ENCODE measurements at places on chromosomes 5 and 9.

DNA sequence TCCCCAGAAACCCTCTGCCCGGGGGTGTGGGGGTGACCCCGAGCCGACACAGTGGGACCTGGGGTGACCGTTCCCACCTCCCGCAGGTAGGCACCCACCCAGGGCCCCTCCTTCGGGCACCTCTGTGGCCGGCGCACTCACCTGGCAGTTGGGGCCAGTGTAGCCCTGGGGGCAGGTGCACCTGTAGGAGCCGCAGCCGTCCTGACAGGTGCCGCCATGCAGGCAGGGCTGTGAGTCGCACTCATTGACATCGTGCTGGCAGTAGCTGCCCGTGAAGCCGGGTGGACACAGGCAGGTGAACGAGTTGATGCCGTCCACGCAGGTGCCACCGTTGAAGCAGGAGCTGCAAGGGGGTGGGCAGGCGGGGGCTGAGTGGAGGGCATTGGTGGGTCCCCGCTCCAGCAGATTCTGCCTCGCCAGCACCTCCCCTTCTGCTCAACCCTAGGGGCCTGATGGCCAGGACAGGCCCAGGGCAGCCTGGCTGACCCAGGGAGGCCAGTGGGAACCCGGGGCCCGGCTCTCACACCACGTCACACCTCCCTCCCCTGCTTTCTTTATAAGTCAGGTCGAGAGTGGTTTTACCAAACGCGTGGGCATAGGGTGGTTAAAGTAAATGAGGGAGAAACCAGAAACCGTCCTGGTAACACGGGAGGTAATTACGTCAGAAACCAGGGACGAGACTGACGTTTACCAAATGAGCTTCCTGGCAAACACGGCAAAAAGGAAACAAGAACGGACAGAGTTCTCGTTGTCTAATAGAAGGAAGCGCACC is 26.1 kb upstream of the SEC16A start:
- DNase-seq: no peak

DNA sequence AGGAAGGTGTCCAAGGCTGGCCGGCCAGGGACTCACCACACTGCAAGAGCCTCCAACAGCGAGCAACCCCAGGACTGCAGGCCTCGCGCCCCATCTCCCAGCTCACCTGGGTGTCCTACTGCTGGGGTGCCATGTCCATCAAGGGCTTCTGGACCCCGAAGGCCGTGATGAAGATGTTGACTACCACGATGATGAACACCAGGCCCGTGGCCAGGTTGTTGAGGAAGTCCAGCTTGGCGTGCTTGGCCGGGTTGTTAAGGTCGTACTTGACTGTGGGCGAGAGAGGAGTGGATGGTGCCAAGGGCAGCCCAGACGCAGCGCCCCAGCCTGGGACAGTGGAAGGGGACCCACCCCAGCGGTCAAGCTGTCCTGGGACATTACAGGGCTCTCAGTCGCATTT is 9.3 kb downstream of the NINJ1 start:
- no peak for DNase-seq

GRCh38 chr5:149160291-149160787 is 19.0 kb downstream of the ABLIM3 start:
- no peak for DNase-seq

- DNase-seq: no peak
These were observed 12.9 kb downstream of the DYNC2I2 start for GRCh38 chr9:128643519-128644300.

DNA sequence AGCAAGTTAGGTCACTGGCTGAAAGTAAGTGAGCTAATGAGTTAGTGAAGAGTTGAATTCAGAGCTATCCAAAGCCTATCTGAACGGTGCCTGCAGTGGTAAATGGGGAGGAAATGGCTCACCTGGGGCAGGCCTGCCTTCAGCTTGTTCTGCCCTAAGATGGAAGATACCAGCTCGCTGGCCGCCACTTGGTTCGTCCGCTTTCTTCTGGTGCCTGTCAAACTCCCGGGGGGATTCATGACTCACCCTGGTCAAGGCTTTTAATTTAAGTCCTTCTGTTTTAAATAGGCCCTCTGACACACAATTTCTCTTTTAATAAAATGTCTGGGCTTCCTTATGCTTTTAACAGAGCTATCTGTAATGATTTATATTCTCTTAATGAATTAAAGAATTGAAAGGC is 78.8 kb downstream of the CFAP90 start:
- DNase-seq: no peak

DNA sequence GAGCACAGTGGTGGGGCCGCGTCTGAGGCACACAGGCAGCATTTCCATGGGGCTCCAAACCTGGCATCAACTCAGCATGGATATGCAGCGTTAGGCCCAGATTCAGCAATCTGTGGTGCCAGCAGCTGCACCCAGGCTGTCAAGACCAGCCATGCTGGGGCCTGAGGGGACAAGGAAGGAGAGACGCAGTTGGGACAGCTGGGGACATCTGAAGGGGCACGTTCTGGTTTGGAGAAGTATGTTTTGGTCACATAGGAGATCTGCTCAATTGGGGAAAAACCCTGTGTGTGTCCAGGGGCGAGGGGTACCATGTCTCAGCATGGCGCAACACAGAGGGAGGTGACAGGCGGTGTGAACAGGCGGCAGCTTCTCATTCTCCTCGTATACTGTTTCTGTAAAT is 66.6 kb upstream of the ECM2 start:
- DNase-seq: no peak

DNA sequence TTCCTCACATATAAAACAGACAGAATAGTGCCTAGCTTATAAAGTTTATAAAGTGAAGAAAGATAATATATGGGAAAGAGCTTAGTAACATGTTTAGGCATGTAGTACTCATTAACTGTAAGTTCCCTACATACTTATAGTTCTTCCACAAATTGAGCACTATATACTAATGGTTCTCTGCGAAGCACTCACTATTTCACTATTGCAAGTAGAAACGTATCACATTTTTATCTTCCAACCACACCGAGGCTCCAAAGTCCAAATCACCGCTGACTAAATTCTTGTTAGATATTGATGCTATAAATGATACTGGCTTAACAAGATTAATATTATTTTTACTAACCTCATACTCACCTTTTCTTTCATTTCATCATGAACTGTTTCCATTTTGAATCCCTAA is 61.0 kb downstream of the FBXW11 start:
- no peak for DNase-seq

DNA sequence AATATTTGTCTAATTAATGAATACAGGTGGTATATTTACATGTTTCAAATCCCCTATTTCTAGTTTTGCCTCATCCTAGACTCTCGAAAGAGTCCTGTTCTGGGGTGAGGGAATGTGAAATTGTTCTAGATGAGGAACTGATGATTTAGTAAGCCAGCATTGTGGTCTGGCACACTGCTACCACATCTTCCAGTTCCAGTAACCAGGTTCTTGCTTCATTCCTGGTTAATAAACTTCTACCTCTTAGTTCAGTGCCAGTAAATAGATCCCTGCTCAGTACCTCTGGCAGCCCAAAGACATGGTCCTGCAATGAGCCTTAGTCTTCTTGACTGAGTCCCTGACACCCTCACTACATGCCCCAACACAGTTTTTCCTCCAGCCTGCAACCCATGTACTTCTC is 207.7 kb downstream of the SREK1 start:
- no peak for DNase-seq

- no peak for DNase-seq
These were observed 38.9 kb downstream of the WNK2 start for GRCh38 chr9:93222890-93223259.

GRCh38 chr9:128054087-128054486 is 13.0 kb downstream of the NAIF1 start:
- DNase-seq: no peak

- DNase-seq: no peak
These were observed at the start of gene HSPB3 for GRCh38 chr5:54455413-54456157. Gene HSPB3, plus strand, starts transcription at chr5:54455699. Its CDS starts 91 bp downstream, at chr5:54455790.
